ENCODE measurements at places on chromosomes 5 and 9. TPM values are rescaled to one million over a fixed set of nuclear protein-coding genes. Genes with fewer than 3 reads are reported as not detected.

The NDUFS4 gene
- 103 TPM for polyA plus RNA-seq

The ARSI gene
- 28.3 TPM for polyA plus RNA-seq

The FBLL1 gene
- polyA plus RNA-seq, result 0.46 TPM

The BRD9 gene
- 53.3 TPM for polyA plus RNA-seq

The SPARC gene
- 2,413 TPM for polyA plus RNA-seq

The PCDHB13 gene
- 5.8 TPM for polyA plus RNA-seq

The TXNDC8 gene
- not detected for polyA plus RNA-seq

The PKD2L2 gene
- polyA plus RNA-seq, result 0.35 TPM

The FBN2 gene
- 64.3 TPM for polyA plus RNA-seq

The MED10 gene
- 35.1 TPM for polyA plus RNA-seq

The ARID3C gene
- polyA plus RNA-seq, result not detected

The FAM153A gene
- 0.25 TPM for polyA plus RNA-seq

The CXCL14 gene
- 68.5 TPM for polyA plus RNA-seq

The NR3C1 gene
- polyA plus RNA-seq, result 61.8 TPM

The LECT2 gene
- polyA plus RNA-seq, result 2.0 TPM

The TLX3 gene
- not detected for polyA plus RNA-seq

The TRIM14 gene
- 10.7 TPM for polyA plus RNA-seq

The MAMDC4 gene
- 6.6 TPM for polyA plus RNA-seq

The NEUROG1 gene
- not detected for polyA plus RNA-seq

The C9orf40 gene
- 7.1 TPM for polyA plus RNA-seq

All from left lung (tissue), 14 donors.